ENCODE measurements at places on chromosomes 16 and 17. TPM values are rescaled to one million over a fixed set of nuclear protein-coding genes. Genes with fewer than 3 reads are reported as not detected.

Gene TEX19
- total RNA-seq = not detected

DNA sequence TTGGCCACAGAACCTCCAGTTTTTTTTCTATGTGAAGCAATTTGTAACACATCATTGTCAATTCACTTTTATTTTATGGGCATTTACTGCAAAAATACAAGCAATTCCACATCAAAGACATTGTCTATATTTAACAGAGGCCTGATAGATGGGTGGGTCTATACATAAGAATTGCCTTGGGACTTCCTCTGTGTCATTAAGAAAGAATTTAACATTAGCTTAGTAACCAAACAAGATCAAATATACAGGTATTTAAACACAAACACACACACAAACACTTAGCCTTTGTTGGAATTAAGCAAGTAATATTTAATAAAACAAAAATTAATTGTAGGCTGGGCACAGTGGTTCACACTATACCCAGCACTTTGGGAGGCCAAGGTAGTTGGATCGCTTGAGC lies 4.3 kb upstream of the PITPNC1 start:
- no peak for DNase-seq

- no peak for DNase-seq
Measured at GRCh38 chr17:50201276-50201854, at the start of gene COL1A1. Gene COL1A1, minus strand, starts transcription at chr17:50201631. Its CDS starts 118 bp downstream, at chr17:50201513.

DNA sequence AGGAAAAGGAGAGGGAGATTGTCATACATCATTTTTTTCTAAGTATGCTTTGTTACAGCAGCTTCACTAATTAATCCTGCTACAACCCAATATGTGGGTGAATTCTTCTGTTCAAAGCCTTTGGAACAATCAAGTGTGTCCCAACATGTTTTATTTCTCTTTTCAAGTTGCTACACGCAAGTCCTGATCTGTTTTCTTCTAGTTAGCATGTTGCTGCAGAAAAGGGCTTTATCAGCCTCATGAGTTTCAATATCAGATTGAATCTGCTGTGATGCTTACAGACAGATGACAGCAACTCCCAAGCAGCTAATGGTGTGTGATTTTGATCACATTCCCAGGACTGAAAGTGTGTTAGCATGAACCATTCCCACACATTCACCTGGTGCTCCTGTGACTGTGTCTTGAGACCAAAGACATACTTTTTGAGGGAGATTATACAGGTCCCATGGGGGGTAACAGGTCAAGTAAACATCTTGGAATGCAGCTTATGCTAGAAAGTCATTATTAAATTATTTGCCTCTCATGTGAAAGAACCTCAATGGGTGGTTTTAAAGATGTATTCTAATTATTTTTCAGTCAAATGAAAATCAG lies 96.9 kb upstream of the KCNJ16 start:
- no peak for DNase-seq

GRCh38 chr16:84598360-84598759 lies 19.5 kb downstream of the COTL1 start:
- no peak for DNase-seq

Gene KRTAP4-6
- not detected for total RNA-seq

Gene VKORC1
- total RNA-seq = 123 TPM

Gene KCNH4
- not detected for total RNA-seq

Gene CD300A
- total RNA-seq = 4.2 TPM

GRCh38 chr16:2745116-2745890 lies 7.1 kb upstream of the SRRM2 start:
- no peak for DNase-seq

- DNase-seq = no peak
Measured at GRCh38 chr17:41962768-41963434, 3.7 kb upstream of the CNP start.

- DNase-seq = no peak
Measured at GRCh38 chr17:13920413-13920812, 148.9 kb upstream of the COX10 start.

Gene FBXW10
- total RNA-seq = 0.25 TPM

- no peak for DNase-seq
Measured at GRCh38 chr16:80936410-80936809, 70.3 kb downstream of the CMC2 start.

- DNase-seq = no peak
Measured at GRCh38 chr16:28503470-28504259, 3.0 kb downstream of the IL27 start.

Gene DPEP3
- not detected for total RNA-seq

Gene SMIM22
- total RNA-seq = not detected

- no peak for DNase-seq
Measured at GRCh38 chr16:81676883-81677737, 102.0 kb upstream of the PLCG2 start.

GRCh38 chr16:59593194-59593661 lies 859.1 kb upstream of the GOT2 start:
- DNase-seq = no peak

Gene TAT
- total RNA-seq = not detected

DNA sequence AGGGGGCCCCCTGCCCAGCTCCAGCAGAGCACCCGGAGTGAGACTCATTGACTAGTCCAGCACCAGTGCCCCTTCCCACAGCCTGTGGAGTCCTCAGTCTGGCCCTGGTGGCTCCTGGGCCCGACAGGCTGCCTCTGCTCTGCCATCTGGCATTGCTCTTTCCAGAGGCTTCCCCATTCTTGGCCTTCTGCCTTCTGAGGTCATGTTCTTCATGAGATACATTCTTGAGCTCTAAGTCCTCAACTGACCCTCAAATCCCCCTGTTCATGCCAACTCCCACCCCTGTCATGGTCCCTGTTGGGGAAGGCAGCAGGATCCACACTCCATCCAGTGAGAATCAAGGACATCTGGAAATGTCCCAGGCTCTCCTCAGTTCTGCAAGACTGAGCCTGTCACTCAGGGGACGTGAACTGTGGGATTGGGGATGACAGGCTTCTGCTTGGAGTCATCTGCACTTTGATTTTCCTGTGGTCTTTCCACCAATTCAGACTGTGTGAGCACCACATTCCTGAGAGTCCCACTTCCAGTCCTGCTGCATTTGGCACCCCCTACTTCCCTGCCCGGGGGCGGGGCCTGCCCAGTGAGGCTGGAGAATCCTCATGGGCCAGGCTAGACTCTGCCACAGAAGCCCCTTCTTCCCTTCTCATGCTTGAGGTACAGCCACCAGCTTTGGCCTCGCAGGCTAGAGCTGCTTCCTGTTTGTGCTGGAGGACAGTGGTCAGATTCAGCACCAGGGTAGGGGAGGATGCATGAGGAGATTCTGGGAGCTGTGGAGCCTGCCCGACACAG lies 2.7 kb downstream of the TRPV2 start:
- no peak for DNase-seq

Gene CA5A
- total RNA-seq = not detected

Gene SLFN12L
- total RNA-seq = 12.3 TPM

GRCh38 chr17:46854948-46855347 lies 3.6 kb downstream of the WNT9B start:
- no peak for DNase-seq

Gene SLC5A10
- not detected for total RNA-seq

- DNase-seq = no peak
Measured at GRCh38 chr17:27997522-27997921, 45.0 kb upstream of the NLK start.

DNA sequence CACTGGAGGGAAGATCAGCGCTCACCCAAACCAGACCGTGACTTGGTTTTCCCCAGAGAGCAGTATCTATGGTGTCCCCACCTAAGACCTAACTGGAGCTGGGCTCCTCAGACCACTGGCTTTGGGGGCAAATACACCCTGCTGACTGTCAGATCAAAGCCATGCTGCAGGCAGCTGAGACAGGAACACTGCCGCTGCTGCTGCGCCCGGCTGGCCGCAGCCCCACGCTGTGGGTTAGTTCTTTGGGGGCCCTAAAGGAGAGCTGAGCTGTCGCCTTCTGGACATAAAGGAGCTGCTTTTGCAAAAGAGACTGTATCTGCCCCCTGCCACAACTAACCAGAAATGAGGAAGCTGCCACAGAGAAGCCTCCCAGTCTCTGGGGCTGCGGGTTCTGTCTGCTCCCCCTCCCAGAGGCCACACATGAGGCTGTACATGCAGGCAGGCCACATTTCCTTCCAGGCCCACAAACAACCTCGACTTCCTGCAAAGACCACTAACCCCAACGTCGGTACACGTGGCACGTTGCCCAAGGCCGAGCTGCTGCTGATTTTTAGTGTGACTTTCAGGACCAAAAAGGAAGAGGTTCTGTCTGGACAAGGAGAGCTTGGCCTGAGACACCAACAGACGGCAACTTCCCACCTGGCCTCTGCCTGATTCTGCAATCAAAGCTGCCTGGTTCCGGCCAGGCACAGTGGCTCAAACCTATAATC lies 18.2 kb upstream of the ABR start:
- DNase-seq = no peak

- no peak for DNase-seq
Measured at GRCh38 chr17:4309897-4310296, 46.1 kb upstream of the ANKFY1 start.
